HepG2 (cell line): ENCODE measurements at places on chromosomes 7 and 10. TPM values are rescaled to one million over a fixed set of nuclear protein-coding genes. Genes with fewer than 3 reads are reported as not detected.

DNA sequence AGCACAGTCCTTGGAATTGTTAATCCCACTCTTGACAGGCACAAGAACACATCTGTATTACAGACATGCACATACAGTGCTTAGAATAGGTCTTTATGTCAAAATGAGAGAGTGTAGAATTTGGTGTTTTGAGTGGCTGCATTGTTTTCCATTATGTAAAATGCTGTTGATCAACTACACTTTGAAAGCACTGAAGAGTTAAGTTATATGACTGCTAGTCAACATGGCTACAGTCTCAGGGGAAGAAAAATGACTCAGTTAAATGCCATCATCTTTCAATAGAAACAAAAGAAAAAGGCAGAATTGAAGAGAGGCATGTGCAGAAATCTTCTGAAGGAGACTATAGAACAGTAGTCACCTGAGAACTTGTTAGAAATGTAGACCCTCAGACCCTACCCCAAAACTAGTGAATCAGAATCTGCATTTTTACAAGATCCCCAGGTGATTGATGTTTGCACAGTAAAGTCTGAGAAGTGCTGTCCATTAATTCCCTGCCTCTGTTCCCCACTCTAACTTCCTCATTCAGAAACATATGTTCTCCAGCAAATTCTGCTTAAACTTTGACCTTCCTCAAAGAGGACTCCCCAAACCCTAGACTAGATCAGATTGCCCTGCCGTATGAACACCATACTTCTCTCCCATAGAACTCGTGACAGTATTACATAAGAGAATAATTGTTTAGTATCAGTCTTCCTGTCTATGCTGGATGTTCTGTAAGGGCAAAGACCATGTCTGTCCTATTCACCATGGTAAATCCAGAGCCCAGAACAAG, 16.0 kb downstream of the SND1 start:
- DNase-seq, result no peak

Gene INHBA
- not detected in 2 replicates for polyA plus RNA-seq

Gene ZNF804B
- polyA plus RNA-seq, result not detected in 2 replicates

GRCh38 chr7:70907259-70908247, 224.4 kb upstream of the GALNT17 start:
- DNase-seq, result no peak

Gene LDB3
- polyA plus RNA-seq, result not detected in 2 replicates

Gene STAMBPL1
- 1.0 and 1.4 TPM in 2 replicates for polyA plus RNA-seq

- no peak for DNase-seq
Measured at GRCh38 chr7:74003621-74004020, 24.4 kb upstream of the ELN start.

DNA sequence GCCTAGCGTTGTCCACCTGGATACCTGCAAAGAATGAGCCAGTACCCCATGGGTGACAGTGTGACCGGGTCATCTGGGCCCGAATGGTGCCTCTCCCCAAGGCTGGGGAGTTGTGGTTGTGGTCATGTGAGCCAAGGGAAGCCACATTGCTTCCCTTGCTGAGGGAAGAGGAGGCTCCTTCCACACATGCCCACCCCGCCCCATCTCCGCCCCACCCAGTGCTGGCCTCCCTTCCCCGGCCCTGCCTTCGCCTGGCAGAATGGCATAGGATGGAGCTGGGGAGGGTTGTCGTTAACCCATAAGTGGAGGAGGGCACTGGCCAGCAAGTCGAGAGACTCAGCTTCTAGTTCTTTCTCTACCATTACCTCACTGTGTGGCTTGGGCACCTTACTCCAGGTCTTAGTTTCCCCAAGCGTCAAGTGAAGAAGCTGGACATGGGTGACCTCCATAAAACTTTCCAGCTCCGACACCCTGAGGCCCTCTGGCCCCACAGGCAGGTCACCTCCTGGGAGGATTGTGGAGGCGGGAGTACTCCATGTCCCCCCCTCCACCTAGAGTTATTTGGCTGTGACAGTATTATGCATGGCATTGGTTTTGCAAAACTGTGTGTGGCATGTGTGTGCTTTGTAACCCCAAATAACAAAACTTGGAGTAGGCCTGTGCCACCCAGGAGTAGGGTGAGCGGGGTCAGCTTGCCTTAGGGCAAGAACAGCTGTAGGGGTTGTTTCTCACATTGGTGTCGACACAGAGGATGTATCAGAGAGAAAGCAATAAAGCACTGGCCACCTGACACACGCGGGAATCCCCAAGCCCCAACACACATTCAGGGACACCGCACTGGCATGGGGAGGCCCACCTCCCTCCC, 90.5 kb upstream of the MACROH2A2 start:
- DNase-seq, result no peak

DNA sequence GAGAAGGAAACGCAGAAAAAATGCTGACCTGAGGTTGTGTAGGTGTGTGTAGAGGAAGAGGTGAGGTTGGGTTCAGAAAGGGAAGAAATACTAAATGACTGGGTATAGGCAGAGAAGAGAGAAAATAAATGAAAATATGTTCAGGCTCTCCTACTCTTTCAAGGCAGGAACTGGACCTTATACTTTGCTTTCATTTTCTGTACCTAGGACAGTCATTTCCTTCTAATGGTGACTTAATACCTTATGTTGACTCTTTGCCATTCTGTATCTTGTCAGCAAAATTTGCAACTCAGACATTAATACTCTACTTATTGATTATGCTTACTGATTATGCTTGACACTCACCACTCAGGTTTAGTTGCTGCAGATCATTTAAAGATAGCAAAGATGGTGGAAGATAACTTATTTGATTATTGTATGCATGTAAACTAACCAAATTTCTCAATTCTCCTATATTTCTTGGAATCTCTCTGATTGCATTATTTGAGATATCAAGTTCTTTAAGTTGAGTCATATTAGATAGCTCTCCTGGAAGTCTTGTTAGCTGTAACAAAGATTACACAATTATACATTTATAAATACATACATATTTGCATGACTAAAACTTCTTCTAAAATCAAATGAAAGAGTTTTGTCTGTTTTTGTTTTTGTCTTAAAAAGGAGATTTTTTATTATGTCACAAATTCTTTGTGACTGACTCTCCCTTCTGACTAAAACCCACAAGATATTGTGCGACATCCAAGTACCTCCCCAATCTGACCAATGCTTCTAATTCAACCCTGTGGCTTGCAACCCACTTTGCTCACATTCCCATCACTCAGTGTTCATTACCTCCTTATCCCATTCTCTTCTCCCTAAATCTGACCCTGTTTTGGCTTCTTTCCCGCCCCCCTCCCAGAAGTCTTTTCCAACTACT, 20.0 kb downstream of the LRRD1 start:
- DNase-seq, result no peak

Gene GPC2
- 0.76 and 0.78 TPM in 2 replicates for polyA plus RNA-seq

GRCh38 chr7:15334536-15335263, 227.1 kb downstream of the AGMO start:
- DNase-seq, result no peak

Gene CYP3A7
- polyA plus RNA-seq, result 5.7 and 5.8 TPM in 2 replicates

Gene HERPUD2
- 38.6 and 41.5 TPM in 2 replicates for polyA plus RNA-seq
